ENCODE measurements at places on chromosomes 3 and 15.

- no peak for DNase-seq
These were observed 10.8 kb upstream of the ATP13A5 start for GRCh38 chr3:193389335-193389734.

- no peak for DNase-seq
These were observed 17.0 kb upstream of the IL1RAP start for GRCh38 chr3:190496859-190497258.

DNA sequence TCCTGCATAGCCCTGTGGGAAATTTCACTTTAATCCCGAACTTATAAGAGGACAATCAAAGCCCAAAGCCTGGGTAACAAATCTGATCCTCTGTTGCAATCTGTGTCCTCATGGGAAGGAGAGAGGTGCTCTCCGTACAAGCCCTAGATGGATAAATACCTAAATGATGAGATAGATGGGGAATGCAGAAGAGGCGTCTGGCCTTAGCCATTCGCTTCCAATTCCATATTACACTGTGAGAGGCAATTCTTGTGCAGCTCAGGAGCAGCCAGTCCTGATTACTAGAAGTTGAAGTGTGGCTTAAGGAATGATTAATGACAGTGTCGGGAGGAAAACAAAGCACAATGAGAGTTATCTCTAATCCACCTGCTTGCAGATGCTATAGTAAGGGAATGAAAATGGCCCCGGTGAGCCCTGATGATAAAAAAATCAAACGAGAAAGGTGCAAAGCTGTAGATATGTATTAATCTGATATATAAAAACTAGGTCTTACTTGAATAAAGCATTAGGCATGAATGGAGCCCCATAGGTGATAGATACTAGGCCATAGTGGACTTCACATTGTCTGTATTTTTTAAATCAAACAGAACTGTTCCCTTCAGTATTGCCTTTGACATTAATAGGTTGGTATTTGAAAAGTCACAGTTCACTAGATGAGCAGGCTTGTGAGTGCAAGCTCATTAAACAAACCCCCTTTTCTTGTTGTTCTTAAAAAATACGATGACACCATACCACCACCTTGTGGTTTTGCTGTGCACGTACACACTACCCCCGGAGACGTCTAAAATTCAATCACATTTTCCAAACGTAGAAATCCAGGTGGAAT, 54.2 kb upstream of the TMCO5A start:
- DNase-seq = no peak

- DNase-seq = no peak
These were observed 65.7 kb downstream of the OCA2 start for GRCh38 chr15:28033443-28033842.

GRCh38 chr15:73050561-73051295, 1.5 kb upstream of the NEO1 start:
- no peak for DNase-seq

GRCh38 chr3:187662848-187663409, 7.3 kb downstream of the SST start:
- no peak for DNase-seq

- DNase-seq = no peak
These were observed 45.0 kb upstream of the FGF12 start for GRCh38 chr3:192772240-192772894.

DNA sequence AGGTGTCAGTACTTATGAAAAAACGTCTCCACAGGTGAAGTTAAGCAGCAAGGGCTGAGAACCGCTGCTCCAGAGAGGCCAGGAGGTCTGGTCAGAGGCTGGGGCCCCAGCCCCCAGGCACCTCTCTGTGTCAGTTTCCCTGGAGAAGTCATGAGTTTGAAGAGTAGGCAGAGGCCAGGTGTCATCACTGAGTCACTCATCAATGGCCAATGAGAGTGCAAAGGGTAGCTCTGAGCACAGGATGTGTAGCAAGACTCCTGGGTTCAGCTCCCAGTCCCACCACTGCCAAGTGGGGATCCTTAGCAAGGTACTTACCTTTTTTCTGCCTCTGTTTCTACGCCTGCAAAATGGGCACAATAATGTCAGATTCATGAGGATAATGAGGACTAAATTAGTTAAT, 47.9 kb downstream of the CORO2B start:
- DNase-seq = no peak

- DNase-seq = no peak
These were observed 15.8 kb downstream of the TP63 start for GRCh38 chr3:189646853-189647542.

DNA sequence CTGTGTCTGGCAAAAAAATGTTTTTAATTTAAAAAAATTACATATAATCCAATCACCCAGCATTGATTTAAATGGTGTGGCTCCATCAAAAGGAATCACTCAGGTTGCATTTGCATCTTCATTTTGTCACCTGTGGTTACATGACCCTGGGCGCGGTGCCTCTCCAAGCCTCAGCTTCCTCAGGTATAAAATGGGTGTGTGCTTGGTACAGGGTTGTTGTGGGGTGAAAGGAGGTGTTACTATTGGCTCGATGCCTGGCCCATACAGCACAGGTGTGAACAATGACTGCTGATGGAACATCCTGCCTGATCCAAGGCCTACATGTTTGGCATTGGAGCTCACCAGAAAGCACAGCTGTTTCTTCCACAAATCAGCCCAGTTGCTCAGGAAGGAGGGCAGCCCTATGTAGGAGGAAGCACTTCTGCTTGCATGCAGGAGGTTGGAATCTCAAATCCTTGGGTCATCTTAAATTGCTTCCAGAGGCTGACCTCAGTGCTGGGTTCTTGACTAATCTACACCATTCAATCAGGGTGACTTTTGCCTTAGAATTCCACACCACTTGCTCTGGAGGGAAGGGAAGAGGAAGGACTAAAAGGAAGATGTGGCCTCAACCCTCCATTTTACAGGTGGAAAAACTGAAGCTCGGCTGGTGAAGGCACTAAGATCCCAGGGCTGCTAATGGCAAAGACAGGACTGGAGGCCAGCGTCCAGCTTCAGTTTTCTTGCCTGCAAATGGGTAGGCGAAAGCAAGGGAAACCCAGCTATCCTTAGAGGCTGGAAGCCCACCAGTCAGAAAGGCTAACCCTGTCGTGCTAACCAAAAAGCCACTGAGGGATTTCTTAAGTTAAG, 31.7 kb downstream of the BHLHE40 start:
- no peak for DNase-seq

GRCh38 chr3:106728315-106729098, 648.7 kb upstream of the CCDC54 start:
- no peak for DNase-seq

GRCh38 chr3:160781402-160781801, 25.4 kb downstream of the PPM1L start:
- no peak for DNase-seq

DNA sequence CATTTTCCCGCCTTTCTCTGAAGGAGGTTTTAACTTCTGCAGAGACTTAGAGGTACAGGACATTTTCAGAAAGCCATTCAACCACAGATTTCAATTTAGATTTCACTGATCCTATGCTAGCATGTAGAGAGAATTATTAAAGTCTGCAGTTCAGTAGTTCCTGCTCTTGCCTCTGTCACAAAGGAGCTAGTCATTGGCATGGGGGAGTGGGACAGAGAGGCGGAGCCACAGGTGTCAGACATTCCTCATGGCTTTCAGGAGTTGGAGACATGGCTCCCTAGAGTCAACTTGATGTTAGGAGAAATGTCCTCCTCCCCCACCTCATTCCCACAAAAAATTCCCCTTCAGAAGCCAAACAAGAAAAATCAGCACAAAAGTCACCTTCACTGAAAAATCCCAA, 66.0 kb upstream of the SIAH2 start:
- DNase-seq = no peak

DNA sequence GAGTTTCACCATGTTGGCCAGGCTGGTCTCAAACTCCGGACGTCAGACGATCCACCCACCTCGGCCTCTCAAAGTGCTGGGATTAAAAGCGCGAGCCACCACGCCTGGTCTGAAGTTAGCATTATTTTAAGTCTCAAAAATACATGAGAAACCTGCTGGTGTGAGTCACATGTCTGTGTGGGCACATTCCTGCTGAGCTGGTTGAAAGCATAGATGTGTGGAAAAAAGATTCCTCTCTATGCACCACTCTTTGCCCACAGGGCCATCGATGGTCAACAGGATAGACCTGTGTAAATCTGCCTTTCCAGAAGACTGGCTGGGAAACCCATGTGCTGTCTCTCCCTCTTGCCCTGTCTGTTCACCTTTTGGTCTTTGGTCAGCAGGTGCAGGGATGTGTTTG, 63.5 kb downstream of the CHRD start:
- DNase-seq = no peak

DNA sequence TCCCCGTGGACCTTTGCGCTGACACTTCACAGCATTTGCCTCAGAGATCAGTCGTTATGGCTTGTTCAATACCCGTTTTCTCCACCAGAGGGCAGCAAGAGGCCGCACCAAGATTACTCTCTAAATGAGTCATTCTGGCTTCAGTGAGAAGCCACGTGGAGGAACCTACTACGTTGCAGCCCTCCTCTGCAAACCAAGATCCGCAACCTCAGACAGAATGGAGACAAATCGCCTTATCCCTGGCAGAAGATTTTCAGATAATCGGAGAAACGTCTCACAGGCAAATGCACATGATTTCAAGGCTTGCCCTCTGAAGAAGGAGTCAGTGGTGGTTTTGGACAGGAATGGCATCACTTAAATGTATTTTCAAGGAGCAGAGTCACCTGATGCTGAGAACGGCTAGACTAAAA, 60.5 kb downstream of the GTPBP8 start:
- peak; percentile 92 for DNase-seq

DNA sequence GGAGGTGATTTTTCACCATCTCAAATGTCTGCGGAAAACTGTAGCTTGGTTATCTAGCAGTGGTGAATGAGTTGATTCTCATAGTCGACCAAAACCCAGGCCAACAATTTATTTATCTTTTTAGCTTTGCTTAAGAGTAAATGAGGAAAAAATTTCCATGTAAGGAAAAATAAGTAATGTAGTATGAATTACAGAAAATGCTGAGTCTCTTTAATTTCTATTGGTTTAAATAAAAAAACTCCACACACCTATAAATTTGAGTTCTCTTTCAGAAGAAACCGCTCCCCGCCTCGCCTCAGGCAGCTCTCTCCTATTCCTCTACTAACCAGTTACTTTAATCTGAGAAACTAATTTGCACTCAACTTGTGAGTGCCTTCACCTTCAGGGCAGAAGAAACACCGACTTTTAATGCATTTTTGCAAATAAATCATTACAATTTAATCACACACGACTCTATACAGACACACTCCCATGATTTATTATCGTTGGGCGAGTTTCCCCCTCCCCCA, 540 bp upstream of the RSRC1 start:
- no peak for DNase-seq

- no peak for DNase-seq
These were observed 85.2 kb upstream of the POMGNT2 start for GRCh38 chr3:43191116-43191515.

DNA sequence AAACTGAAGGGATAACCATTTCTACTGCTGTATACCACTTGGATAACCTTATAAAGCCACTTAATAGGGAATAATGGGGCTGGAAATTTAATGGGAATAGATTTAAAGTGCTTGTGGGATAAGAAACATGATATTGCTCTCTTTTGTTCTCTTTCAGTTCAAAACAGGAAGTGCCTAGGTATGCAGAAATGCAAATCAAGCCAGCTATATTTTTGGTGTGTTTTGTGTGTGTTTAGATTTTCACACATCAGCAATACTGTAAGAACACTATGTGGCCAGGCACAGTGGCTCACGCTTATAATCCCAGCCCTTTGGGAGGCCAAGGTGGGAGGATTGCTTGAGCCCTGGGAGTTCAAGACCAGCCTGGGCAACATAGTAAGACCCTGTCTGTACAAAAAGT, 442.3 kb upstream of the TPRG1 start:
- DNase-seq = no peak

GRCh38 chr15:31606931-31607497, 280.4 kb downstream of the KLF13 start:
- DNase-seq = no peak

- DNase-seq = no peak
These were observed 183.5 kb upstream of the LYSMD4 start for GRCh38 chr15:99916668-99917223.

GRCh38 chr3:127786353-127787070, 35.8 kb downstream of the MGLL start:
- peak; percentile 88 for DNase-seq

DNA sequence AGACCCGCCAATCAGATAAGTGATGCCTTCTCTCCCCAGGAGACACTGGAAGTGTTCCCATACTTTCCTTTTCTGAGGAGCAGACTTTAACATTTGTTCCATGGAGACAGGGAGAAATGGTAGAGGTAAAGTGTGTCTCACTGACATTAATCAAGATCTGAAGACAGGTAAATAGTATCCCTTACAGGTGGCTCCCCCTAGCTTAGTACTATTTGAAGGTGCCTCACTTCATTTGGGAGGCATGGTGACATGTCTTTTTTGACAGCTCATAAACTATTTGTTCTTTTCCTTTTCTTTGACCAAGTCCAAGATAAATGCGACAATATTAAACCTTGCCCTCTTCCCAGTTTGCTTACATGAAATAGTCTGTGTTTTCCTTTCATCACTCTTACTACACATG, 485.6 kb upstream of the IL12A start:
- DNase-seq = no peak

- no peak for DNase-seq
These were observed 36.0 kb upstream of the GATM start for GRCh38 chr15:45414215-45414885.

DNA sequence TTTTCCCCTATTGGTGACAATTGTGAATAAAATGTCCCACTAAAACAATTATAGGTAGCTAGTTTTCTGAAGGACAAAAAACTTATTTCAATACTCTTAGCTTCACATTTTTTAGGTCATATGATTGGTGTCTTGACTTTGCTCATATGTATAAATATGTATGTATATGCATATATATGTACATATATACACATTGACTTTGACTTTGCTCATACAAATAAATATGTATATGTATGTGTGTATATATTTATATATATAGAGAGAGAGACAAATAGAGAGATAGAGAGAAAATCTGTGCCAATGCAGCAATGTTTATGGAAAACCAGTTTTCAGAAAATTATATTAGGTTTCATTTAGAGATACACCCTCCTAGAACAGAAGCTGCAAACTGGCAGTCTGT, 5.7 kb downstream of the MDFIC2 start:
- DNase-seq = no peak

DNA sequence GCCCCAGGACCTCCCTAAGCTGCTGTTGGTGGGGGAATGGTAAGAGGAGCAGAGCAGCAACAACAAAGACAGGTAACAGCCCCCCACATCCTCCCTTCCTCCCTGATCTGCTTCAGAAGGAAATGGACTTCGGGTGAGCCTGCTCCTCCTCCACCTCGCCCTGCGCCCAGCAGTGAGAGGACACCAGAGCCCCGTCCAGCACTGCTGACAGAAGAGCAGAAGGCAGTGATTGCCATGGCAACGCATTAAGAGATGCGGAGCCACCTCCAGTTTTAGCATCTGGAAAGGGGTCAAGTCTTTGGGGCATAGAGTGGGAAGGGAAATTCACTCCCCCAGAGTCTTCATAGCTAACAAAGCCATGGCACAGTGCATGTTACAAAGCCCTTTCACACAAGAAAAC, 77.6 kb upstream of the HRH1 start:
- DNase-seq = no peak

GRCh38 chr15:31435912-31436628, 109.4 kb downstream of the KLF13 start:
- no peak for DNase-seq

All from mucosa of gallbladder (tissue), 1 donor.